Ovary (tissue), 10 donors: ENCODE measurements at places on chromosomes 5 and 9.

- DNase-seq, result no peak
Measured at GRCh38 chr9:136270173-136270705, 24.6 kb upstream of the QSOX2 start.

DNA sequence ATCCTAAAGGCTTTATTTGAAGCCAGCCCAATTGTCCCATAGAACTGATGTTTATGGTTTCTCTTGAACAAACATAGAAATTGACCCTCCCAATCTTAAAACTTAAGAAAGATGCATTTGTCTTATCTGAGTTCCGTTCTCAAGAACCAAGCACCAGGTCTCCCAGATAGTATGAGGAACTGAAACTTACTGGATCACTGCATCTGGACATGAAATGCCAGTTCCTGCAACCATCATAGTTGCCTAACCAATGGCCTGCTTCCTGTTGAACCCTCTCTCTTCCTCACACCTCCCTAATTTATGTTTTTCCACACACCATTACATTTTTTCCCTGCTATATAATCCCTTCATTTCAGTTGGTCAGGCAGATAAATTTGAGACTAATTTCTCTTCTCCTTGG lies 478.9 kb downstream of the HTR1A start:
- no peak for DNase-seq

- DNase-seq, result no peak
Measured at GRCh38 chr5:179304466-179304865, 40.8 kb downstream of the ADAMTS2 start.

DNA sequence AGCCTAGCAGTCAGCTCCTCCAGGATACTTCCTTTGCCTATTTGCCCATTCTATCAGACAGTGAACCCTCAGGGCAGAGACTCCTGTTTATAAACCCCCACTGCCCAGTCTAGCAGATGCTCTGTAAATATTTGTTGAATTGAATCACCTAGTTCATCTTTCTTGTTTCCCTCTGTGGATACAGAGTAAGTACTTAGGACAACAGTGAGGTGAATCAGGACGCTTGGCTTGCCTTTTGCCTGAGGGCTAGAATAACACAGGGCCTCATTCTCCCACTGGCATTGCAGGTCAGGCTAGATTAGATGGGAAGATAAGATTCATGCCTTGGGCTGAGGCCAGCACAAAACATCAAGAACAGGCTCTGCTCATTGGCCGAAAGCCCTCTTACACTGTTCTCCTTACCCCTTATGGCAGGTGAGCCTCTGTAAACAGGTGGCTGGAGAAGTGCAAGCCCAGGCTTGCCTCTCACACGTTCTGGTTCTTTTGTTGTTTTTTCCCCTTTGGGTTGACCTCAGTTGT lies 22.2 kb downstream of the TNFSF8 start:
- no peak for DNase-seq

DNA sequence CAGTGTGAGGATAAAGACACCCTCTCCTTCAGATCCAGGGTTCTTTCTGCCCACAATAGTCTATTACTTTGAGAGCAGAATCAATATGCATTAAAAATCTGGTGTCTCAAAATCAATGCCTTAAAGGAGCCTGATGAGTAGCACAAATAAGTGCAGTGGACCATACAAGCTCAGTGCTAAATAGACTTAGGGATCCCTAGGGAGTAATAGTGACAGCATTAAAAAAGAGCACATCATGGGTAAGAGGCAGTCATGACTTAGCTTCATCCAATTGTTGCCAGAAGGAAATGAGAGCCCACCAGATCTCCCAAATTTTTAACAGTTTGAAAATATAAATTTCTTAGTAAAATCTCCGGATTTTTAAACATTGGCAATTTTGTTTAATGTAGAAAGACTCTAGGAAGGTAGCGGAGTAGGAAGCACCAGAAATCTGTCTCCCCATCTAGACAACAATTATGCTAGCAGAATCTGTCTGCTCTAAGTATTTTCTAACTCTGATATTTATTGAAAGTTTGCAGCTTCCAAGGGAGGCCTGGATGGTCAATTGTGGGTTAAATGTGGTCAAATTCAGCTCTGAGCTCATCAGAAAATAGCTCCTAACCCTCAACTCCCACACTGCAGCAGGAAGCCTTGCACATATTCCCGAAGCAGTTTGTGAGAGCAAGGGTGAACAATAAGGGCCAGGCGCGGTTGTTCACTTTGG lies 443.9 kb downstream of the TLE1 start:
- no peak for DNase-seq

DNA sequence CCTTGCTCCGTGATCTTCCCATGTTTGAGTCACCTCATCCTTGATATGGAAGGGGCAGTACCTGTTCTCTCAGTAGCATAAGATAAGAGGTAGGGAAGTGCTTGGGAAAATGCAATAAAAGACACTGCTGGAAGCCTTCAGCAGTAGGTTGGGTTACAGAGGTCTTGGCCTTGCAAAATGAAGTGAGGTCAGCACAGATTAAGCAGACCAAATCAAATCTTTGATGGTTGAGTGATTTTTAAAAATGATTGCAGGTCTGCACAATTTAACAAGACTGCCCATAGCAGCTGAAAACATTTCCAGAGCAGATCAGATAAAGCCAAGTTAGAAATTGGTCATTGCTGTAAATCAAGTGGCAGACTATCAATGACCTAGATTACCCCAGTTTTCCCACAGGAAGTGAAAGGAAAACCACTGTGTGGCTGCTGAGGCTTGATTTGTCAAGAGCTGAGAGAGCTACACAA lies 32.9 kb downstream of the PALM2AKAP2 start:
- no peak for DNase-seq

- DNase-seq, result no peak
Measured at GRCh38 chr9:99353408-99353807, 131.3 kb downstream of the SEC61B start.

- no peak for DNase-seq
Measured at GRCh38 chr9:124899845-124900244, 37.9 kb downstream of the ARPC5L start.

GRCh38 chr5:156396830-156397081 lies 69.8 kb downstream of the SGCD start:
- no peak for DNase-seq

GRCh38 chr5:172527559-172527958 lies 73.2 kb upstream of the SH3PXD2B start:
- no peak for DNase-seq

- no peak for DNase-seq
Measured at GRCh38 chr5:89441965-89442364, 559.0 kb upstream of the MEF2C start.

DNA sequence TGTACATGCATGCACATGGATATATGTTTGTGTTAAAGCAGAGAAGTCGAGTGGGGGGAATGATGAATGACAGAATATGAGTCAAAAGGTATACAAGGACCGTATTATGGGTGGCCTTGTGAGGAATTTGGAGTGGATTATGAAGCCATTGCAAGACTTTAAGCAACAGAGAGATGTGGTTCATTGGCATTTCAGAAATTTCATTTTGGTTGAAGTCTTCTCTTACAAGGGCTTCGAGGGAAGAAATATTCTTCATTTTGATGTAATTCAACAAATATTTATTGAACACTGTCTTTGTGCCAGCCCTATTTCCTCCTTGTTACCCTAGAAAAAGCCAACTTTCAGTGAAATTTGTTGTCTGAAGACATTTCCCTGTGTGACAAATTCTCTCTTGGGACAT lies 83.9 kb upstream of the SLCO6A1 start:
- DNase-seq, result no peak

DNA sequence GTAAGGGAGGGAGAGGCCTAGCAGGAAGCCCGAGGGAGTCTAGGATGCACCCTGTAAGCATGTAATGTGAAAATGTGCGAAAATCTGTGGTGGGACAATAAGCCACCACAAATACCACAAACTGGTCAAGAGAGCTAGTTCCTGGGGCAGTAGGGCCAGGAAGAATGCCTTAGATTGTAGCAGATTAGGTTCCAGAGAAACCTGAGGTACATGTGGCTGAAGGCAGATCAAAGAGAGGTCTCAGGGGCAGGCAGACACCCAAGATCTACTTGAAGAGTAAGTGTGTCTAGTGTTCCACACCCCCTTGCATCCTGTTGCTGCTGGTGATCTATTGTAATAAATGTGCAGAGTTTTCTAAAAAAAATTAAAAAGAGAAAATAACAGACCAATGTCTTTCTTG lies 1677.3 kb upstream of the CDH6 start:
- no peak for DNase-seq

DNA sequence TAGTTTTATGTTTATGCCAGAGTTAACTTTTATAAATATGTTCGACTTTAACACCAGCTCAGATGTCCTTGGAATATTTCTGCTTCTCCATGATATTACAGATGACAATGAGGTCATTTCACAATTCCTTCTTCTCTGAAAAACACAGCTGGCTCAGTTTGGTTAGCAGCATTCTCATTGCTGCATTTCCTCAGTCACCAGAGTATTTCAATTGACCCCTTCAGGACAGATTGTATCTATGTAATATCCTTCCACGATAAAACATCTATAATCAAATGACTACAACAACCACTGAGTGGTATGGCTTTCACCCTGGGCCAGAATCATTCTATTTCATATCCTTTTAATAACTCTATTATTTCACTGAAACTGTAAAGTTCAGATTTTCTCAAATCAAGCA lies 148.7 kb downstream of the OXCT1 start:
- DNase-seq, result no peak

DNA sequence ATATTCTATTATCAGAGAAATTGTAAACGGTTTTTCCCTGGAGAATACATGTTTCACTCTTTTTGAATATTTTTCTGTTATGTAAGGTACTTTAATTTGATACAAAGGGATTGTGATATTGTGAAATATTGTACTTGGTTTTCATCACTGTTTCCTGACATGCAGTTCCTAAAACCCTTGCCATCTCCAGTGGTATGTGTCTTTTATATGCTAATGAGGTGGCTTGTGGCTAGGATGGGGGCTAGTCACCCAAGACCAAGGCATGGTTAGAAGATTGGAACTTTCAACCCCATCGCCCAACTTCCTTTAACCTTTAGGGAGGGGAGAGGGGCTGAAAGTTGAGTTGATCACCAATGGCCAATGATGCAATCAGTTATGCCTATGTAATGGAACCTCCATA lies 160.6 kb downstream of the TAF11L14 start:
- no peak for DNase-seq

DNA sequence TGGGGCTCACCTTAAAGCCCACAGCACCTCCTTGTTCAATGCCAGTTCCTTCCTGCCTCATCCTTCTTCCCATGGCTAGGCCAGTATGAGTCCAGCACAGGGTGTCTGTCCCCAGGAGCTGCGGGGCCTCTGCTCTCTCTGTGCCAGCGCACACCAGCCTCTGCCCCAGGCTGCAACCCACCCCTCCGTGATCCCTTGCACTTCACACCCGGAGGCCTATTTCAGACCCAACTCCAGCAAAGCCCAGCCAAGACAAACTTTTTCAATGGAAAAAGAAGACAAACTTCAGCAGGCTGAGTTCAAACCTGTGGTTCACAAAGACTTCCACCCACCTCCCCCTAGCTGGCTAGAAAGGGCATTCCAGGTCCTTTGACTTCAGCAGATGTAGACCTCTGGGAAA lies 56.2 kb upstream of the OTULINL start:
- no peak for DNase-seq

- DNase-seq, result no peak
Measured at GRCh38 chr9:134356496-134357470, 30.5 kb downstream of the RXRA start.

DNA sequence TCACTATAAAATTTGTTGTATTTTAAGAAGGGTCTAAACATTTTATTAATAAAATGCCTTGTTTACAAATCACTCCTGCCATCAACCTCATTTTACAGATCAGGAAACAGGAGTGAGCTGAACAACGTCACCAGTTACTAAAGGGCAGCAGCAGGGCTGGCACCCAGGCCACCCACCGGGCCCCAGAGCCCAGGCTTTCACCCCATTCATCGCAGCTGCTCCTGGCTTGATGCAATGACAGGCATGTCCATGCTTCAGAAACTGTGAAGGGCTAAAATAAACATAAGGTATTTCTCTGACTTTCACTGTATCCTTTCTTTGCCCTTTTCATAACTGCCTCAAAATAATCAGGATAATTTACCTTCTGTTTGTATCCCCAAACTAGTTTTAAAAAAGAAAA lies 18.1 kb downstream of the MED27 start:
- no peak for DNase-seq

DNA sequence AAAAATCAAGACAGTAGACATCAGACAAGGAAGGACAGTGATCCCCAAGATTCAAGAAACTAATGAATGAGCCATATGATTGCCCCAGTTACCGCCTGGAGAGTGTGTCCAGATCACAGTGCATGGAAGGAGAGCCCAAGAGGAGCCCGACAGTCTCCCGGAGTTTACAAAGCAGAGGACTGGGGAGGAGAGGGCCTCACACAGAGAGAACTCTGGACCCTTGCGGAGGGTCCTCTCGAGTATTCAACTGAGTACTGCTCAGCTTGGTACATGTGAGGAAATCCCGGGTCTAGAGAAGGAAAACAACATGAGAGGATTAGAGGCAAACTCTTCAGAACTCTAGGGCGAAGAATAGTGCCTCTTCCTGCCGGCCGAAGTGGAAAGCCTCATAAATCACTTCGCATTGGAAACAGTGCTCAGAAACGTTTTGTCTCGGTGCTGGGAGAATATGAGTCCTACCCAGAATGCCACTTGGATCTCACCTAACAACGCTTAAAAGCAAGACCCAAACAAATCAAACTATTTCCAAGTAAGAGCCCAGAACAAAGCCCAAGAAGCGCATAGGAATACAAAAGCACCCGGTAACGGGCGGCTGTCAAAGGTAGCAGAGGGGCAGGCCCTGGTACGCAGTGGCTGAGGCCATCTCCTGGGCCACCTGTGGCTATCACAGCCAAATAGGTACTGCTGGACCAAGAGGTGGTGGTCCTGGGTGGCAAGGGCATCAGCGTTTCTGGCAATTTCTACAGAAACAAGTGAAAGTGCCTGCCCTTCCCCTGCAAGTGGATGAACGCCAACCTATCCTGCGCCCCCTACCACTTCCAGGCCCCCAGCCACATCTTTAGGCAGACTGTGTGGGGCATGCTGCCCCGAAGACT lies 36.0 kb downstream of the FAM78A start:
- no peak for DNase-seq

DNA sequence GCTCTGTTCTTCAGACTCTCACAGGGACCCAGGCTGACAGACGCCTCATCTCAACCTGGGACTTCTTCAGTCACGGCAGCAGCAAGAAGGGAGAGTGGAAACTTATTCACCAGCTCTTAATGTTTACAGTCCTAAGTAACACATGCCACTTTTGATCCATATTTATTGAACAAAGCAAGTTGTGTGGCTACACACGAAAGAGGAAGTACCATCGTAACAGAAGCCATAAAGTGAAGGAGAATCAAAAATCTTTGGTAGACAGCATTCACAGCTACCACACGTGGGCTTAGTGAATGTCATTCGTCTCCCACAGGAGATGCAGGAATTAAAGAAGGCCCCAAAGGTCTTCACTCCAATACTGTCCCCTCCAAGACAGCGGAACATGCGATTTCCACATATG lies 582.6 kb downstream of the CETN3 start:
- DNase-seq, result no peak

DNA sequence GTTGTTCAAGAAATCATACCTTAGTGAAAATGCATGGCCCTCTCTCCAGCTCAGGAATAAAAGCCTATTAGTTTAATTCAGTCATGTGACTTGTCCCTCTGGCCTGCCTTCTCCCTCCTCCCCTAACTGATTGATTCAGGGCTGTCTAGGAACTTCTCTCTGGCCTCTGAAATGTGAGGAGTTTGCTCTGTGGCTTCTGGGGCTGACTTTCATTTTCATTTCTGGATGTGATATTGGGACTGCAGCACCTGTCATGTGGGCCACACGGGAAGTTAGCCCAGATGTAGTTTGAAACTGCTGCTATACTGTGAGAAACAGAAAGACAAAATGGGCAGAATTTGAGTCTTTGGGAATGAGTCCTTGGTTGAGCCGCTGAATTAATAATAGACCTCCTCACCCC lies 44.8 kb downstream of the PARP8 start:
- DNase-seq, result no peak

- DNase-seq, result no peak
Measured at GRCh38 chr5:51138164-51138563, 245.1 kb upstream of the ISL1 start.
